Muscle of leg (tissue), 16 donors: ENCODE measurements at places on chromosomes 5 and 9.
A peak's percentile ranks its signal among the peaks of the same experiment; 100 is the strongest.

- DNase-seq: no peak
Measured at GRCh38 chr5:56251918-56252553, 18.9 kb upstream of the ANKRD55 start.

DNA sequence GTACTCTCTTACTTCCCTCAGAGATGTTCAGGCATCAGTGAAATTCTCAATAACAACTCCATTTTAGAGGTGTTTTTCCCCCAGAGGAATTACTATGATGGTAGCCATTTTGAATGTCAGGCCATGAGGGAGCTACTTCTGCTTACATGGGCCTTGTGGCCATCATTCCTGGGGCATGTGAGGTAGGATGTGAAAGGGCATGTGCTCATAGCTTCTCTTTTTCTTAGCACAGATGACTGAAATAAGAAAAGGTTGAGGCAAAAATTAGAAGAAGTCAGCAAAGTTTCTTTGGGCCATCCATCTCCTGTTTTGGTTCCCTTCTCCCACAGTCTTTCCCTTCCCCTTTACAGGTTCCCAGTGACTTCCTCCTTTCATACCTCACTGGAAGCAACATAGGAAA lies 68.8 kb downstream of the FEM1C start:
- DNase-seq: no peak

DNA sequence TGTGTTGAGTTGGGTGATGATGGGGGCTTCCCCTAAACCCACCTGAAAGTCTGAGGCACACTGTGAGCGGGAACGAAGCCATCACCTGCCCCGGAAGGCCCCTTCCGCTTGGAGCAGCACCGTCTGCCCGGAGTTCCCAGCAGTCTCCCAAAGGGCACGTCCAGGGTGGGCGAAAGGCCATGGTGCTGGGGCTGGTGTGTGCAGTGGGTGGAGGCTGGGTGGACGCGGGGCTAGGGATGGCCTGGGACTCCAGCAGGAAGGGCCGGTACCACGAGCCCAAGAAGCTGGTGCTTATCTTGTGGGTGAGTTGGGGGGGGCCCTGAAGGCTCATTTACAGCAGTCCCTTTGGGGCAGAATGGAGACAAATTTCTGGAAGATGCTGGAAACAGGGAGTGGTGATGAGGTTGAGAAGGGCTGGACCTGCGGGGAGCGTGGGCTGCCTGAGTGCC lies 4.6 kb downstream of the FLT4 start:
- DNase-seq: no peak

DNA sequence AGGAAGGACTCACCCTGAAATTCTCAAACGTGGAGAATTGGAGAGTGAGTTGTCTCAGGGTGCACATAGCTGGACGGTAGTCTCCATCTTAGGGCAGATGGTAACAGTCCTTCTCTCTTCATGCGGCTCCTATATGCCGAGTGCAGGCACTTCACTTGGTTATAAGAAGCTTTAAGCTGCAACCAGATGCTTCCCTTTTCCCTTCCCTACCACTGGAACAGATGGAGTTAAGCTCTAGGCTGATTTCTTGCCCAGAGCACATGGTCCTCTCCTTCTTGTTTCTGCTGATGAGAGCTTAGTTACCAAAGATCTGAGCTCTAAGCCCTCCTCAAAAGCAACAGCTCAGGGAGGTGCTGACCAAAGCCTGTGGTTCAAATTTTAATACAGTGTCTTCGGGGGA lies 355.7 kb downstream of the ARHGEF28 start:
- no peak for DNase-seq

DNA sequence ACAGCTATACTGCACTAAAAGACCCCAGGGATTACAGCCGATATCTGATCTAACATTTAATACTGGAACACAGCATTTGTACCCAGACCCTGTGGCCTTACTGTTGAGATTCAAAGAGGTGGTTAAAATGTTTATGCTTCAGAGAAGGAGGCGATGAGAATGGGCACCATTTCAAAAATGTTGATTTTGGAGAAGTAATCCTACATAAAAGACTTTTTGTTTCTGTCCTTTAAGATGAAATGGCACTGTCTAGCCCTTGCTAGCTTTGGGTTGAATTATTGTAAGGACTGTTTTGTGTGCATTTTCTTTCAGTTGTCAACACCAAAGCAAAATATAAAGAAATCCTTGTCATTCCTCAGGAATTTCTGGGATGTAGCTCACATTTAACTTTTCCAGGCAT lies 288.5 kb upstream of the ANKH start:
- no peak for DNase-seq

- no peak for DNase-seq
Measured at GRCh38 chr9:82580921-82581320, 482.0 kb downstream of the RASEF start.

- DNase-seq: no peak
Measured at GRCh38 chr5:11143456-11144267, 382.6 kb upstream of the DAP start.

DNA sequence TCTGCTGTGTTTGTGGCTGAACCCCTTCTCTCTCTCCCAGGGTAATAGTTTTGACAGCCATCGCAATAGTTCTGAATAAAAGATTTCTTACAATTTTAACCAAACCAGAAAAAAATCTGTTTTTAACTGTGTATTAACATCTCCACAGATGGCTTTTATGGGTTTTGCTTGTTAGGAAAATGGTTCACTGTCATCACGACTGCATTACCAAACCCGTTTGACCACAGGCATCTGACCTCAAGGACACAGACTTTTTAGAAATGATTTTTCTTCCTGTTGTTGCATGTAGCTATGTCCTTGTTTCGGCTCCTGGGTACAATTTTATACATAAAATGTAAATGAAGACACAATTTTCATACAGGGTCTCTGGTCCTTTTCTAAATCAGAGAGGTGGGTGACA lies 316.1 kb downstream of the IRX1 start:
- no peak for DNase-seq

DNA sequence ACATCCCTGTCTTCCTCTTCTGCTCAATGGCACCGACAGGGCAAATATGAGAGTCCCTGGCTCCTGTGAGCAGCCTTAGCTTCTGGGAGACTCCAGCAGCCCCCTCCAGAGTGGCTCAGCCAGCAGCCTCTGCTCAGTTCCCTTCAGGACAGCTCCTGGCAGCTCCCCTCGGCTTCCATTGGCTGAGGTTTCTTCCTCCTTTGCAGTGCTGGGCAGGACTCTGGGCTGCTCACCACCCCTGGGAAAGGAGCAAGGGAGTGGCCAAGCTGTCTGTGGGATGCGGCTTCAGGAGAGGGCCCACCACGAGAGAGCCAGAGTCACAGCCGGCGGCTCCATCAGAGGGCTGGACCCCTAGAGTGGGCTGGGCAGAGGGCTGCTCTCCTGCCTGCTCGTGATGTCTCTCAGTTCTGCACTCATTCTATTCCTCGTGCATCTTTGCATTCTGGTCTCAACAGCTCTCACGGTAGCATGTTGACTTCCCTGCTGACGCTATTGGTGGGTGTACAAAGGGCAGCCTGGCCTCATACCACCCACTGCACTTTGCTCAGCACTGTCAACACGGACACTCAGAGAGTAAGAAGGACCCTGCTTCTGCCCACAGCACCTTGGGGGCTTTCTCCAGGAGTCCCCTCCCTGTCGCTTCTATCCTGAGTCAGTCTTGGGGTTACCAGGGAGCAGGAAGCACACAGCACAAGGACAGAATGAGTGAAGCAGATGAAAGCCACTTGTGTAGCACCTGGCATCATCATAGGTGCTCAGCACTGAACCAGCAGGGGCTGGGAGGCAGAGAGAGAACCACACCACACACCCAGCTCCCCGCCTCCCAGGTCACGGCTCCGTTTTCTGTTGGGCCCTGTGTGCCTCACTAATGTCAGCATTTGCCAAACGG lies 80.9 kb upstream of the ALDH1B1 start:
- DNase-seq: peak; percentile 71

DNA sequence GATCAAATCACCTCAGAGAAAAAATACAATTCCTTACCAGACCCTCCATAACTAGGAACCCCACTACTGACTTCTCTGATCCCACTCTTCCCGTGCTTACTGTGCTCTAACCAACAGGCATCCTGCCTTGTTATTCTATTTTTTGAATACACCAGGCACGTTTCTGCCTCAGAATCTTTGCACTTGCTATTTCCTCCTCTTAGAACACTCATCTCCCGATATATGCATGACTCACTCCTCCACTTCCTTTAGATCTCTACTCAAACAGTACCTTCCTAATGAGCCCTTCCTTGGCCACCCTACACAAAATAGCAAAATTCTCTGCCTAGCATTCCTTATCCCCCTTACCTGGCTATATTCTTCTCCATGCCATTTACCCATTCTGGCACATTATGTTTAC lies 43.9 kb downstream of the MAPKAP1 start:
- no peak for DNase-seq

- DNase-seq: no peak
Measured at GRCh38 chr5:134226441-134227192, 744 bp upstream of the PPP2CA start.

- peak; percentile 63 for DNase-seq
Measured at GRCh38 chr9:78213712-78214111, 22.2 kb upstream of the CEP78 start.

DNA sequence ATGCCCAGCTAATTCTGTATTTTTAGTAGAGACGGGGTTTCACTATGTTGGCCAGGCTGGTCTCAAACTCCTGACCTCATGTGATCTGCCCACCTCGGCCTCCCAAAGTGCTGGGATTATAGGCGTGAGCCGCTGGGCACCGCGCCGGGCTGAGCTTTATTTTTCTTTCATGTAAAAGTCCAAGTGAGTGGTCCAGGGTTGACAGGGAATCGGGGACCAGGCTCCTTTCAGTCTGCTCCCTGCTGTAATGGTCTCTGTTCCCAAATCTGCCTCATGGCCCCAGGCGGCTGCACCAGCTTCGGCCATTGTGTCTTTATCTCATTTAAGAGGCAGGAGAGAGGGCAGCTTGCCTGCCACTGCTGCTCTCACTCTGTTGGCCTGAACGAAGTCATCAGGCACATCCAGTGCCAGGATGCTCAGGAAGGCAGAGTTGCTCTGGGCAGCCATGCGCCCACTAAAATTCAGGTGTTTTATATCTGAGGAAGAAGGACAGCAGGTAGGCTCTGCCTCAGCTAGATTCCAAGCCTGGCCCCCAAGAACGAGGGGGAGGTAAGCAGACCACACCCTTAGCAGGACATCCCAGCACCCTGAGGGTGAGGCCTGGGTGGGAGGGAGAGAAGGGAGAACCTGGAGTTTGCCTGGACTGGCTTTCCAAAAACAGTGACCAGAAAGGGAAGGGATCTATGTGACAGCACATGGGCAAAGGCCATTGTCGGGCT lies 1.7 kb upstream of the CCDC183 start:
- no peak for DNase-seq

DNA sequence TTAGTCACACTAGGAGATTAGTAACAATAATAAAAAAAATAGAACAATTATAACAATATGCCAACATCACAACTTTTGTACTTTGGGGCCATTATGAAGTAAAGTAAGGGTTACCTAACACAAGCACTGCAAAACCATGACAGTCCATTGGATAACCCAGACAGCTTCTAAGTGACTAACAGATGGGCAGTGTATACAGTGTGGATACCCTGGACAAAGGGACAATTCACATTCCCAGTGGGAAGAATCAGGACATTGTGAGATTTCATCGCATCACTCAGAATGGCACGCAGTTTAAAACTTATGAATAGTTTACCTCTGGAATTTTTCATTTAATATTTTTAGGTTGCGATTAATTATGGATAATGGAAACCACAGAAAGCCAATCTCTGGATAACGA lies 45.6 kb upstream of the JADE2 start:
- no peak for DNase-seq

GRCh38 chr5:66904189-66904588 lies 292.4 kb downstream of the CD180 start:
- DNase-seq: peak; percentile 22
